ENCODE measurements at places on chromosomes 7 and 10. TPM values are rescaled to one million over a fixed set of nuclear protein-coding genes. Genes with fewer than 3 reads are reported as not detected.

- DNase-seq, result no peak
Measured at GRCh38 chr7:70944516-70944915, 187.4 kb upstream of the GALNT17 start.

DNA sequence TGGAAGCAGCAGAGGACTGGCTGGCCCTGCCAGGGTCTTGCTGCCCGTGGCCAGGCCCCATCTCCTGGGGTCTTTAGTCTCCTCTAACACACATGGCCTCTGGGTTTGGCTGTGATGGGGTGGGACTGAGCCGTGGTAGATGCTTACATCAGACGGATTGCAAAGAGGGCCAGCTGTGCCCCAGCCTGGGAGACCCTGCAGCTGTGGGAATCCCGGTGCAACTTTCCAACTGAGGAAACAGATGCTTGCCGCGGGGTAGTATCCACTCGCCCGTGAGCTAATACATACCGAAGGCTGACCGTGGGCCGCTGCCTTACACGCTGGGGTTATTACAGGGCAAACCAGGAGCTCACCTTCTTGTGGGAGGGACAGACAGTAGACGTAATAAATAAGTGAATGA lies 24.1 kb upstream of the SH2B2 start:
- no peak for DNase-seq

- no peak for DNase-seq
Measured at GRCh38 chr7:40098810-40099209, 35.6 kb downstream of the MPLKIP start.

- DNase-seq, result peak; percentile 62
Measured at GRCh38 chr10:10677479-10677878, 340.2 kb upstream of the CELF2 start.

- DNase-seq, result no peak
Measured at GRCh38 chr7:100137851-100138760, 10.6 kb upstream of the LAMTOR4 start.

- DNase-seq, result no peak
Measured at GRCh38 chr7:37425498-37425897, 23.2 kb downstream of the ELMO1 start.

- no peak for DNase-seq
Measured at GRCh38 chr7:50317221-50317678, 12.7 kb downstream of the IKZF1 start.

DNA sequence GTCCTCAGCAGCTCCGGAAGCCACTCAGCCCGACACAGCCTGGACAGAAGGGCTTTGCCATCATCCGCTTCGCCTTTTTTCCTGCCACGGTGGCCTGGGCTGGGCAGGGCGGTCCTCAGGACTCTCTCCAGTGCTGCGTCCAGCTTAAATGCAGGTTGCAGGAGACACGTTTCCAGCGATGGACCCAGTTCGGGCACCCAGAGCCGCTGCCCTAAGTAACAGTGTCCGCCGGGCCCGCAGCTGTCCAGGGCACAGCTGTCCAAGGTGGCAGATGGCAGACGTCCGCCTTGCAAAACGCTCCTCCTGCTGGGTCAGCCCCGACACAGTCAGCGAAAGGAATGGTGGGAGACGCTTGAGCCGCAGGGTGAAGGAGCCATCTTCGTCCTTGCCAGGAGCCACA lies 37.0 kb upstream of the FOXL3 start:
- DNase-seq, result no peak

Gene PCLO
- total RNA-seq, result 2.9 TPM

DNA sequence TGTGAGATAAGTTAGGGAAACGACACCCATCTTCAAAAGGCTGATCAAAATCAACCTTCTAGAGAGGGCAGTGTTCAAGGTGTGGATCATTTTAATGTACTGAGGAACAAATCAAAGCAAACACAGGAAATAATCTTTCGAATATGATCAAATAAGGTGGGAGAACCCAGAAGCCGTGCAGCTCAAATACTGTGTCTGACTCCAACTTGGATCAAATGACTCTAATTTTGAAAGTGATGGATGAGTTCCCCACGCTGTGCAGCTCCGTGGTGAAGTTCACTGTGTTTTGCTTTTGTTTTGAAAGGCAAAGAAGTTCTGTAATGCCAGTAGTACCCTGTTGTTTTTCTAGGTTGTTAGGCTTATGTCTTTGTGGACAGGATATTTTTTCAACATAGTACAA lies 250.9 kb downstream of the SFMBT2 start:
- DNase-seq, result no peak

Gene PNPLA8
- total RNA-seq, result 27.8 TPM

Gene PKD2L1
- total RNA-seq, result 3.4 TPM

GRCh38 chr7:19928247-19928646 lies 154.8 kb upstream of the TMEM196 start:
- no peak for DNase-seq

GRCh38 chr10:43981232-43981631 lies 332.6 kb upstream of the ZNF32 start:
- DNase-seq, result no peak

Gene NPTX2
- total RNA-seq, result 0.62 TPM

DNA sequence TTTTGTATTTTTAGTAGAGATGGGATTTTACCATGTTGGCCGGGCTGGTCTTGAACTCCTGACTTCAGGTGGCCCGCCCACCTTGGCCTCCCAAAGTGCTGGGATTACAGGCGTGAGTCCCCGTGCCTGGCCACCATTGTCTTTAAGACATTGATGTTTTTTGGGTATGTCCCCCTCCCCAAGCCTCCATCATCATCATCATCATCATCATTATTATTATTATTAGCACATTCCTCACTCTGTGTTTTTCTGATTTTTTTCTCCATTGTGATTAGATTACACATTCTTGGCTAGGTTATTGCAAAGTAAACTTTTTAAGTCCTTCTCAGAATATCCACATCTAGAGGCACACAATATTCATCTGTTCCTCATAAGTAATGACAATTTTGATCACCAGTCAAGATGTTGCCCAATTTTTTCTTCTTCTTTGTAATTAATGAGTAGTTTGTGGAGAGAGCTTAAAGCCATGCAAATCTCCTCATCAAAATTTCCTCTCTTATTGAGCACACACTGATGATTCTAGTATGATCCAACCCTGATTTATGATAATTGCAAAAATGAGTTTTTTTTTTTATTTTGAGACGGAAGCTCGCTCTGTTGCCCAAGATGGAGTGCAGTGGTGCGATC lies 47.5 kb downstream of the EPC1 start:
- no peak for DNase-seq

Gene ACTR3C
- total RNA-seq, result 18.6 TPM

DNA sequence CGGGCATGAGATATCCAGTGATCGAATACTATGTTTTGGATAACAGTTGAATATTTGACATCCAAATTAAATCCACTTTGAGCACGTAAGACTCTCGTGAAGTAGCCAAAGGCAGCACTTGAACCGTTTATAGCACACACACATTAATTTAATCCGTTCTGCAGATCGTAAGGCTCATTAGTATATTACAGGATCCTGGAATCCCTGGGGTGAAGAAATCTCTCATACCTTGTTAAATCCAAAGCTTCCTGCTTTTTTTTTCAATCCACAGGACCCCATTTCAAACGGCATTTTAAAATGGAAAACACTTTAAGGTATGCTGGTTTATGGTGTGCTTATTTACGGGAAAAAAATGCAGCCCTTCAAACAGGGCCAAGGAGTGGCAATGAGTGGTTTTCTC lies 158.4 kb upstream of the ADARB2 start:
- no peak for DNase-seq

- no peak for DNase-seq
Measured at GRCh38 chr7:75579899-75580298, 87.8 kb downstream of the SPDYE5 start.

DNA sequence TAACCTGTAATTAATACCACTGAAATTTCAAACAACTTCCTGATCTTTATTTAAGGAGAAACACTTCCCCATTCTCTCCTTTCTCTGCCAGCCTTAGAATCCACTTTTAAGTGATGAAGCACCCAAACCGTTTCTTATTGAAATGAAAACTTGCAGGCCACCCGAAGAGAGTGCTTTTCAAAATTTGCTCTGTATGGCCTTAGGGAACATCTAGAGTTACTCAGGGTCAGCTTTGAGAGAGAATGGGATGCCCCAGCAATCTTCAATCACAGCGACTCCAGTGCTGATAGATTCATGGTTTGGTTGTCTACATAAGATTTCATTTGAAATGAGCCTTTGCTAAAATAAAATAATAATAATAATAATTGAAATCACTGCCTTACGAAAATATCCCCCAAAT lies 323.1 kb downstream of the PCLO start:
- no peak for DNase-seq

DNA sequence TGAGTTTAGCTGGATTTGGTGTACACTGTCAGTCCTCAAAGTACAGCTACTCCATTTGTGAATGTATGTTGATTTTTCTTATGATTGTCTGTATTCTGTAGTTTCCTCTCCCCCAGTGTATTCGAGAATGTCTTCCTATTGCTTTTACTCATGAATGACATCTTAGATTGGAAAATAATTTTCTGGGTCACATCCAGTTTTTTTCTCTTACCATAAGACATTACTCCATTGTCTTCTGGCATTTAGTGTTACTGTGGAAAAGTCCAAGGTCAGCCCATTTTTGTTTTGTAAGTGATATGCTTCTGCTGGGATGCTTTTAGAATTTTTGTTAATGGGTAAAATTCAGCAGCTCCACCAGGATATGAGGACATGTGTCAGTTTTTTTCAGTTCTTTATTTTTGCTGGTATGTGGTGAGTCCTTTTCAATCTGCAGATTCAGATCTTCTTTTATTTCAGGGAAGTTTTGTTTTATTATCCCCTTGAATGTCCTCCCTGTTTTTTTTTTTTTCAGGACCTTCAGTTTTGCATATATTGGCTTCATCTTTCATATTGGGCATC lies 33.6 kb downstream of the WAC start:
- DNase-seq, result no peak

DNA sequence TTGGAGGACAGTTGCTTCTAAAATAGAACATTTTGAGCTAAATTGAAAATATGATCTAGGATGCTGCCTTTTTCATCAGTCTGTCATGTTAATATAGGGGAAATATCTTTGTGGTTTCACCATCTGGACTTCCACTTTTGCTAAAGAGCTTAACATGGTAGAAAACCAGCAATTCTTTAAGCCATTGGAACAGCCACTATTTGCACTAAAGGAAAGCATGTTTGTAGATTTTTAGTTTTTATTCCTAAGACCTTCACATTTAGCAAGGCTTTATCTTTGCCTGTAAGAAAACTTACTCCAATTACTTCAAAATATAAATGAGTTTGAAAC lies 291.0 kb downstream of the RNLS start:
- no peak for DNase-seq

Gene SAMD9
- total RNA-seq, result 24.3 TPM

DNA sequence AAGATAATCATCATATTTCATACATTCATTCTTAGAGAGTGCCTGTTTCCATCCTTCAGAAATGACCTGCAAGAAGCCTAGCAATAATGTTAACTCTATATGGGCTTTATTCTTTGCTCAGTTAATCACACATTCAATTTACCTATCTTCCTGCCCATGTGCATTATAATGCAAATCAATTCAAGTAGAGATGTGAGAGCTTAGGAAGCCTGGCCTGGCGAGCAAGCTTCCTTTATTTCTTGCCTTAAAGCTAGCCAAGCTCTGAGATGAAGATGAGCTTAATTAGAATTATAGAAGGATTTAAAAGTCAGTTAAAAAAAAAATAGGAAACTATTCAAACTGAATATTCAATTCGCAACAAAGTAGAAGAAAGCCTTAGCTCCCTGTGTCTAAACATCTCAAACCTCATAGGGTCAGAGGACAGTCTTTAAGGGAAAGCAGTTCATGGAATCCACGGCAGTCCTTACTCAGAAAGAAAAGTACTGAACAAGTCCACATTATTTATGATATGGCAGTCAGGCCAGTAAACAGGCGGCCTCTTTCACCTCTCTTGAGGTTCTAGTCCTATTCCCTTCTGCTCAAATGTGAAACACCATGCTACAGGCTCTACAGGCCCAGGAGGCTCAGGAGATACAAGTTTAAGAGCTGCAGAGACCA lies 214.1 kb downstream of the TFEC start:
- no peak for DNase-seq

DNA sequence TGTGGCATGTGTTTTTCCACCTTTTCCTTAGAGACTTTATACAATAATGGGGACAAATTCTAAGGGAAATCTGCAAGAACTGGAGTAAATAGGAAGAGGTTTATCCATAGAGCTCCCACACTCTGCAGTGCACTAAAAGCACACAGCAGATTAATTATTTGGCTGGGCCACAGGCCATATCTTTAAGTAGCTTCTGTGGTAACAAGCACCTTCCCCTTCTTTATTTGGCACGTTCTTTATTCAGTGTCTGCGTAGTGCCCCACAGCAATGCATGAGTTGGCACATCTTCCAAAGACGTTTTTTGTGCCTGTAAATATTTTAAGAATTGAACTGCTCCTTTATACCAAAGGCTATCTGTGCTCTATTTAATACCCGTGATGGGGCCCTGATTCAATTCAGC lies 104.9 kb upstream of the MBL2 start:
- DNase-seq, result no peak

- peak; percentile 53 for DNase-seq
Measured at GRCh38 chr10:3782451-3783315, 2.3 kb downstream of the KLF6 start.

DNA sequence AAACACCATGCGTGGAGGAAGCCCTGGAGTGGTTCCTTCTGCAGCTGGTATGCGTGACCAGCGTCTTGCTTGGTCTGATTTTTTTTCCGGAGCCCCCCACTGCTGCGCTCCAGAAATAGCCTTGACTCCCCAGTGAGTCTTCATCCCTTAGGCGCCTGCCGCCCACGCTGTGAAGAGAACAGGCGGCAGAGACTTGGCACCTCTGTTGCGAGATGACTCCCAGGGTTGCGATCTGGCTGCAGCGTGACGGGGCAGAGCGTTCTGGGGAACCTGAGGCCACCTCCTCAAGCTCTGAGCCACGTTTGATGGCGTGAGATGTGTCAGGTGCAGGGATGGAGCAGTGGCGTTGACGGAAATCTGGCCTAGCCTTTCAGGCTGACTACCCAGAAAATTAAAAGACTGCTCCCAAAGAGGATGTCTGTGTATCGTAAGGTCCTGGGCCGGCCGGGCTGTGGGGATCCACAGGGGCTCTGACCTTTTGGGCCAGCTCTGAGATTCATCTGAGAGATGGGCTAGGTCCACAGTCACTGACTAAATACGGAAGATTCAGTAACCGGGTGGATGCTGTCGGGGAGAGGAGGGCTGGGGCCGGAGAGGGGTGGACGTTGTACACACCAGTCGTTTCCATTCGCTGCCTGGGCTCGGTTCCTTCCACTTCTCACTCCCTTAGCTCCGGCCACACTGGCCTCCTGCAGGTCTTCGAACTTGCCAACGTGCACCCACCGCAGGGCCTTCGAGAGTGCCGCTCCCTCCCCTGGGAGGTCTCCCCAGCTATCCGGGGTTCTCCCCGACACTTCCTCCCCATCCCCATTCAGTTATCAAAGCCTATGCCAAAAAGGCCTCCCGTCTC lies 33.8 kb downstream of the PFKFB3 start:
- no peak for DNase-seq

- no peak for DNase-seq
Measured at GRCh38 chr7:158358926-158359645, 228.5 kb downstream of the PTPRN2 start.

Data from lower lobe of right lung (tissue), 2 donors.